Stimulated activated CD4-positive, alpha-beta T cell treated with anti-CD3 and anti-CD28 coated beads, Interleukin-1b, Interleukin-23, amount 100 ng/mL, for 1 hour (primary cell): ENCODE measurements at places on chromosomes 13 and 19.

GRCh38 chr13:43230989-43231388 is 207.6 kb downstream of the DNAJC15 start:
- no peak for DNase-seq

GRCh38 chr19:34732612-34733211 is 1.3 kb upstream of the ZNF181 start:
- DNase-seq, result no peak

DNA sequence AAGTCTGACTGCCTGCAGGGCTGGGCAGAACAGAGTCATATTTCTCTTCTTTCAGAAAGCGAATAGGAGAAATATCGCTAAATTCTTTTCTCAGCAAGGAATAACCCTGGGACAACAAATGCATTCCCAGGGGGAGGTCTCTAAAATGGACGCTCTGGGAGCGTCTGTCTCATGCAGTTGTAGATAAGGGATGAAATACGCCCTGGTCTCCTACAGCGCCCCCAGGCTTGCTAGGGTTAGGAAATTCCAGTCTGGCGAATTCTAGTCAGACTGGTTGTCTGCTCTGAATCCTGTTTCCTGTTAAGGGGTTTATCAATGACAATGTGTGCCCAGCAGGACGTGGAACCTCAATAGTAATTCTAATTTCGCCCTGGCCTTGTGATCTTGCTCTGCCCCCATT is 1214.1 kb downstream of the DIAPH3 start:
- no peak for DNase-seq

GRCh38 chr19:31716826-31717225 is 367.6 kb upstream of the TSHZ3 start:
- DNase-seq, result no peak
